ENCODE measurements at places on chromosomes 2 and 18.
A peak's percentile ranks its signal among the peaks of the same experiment; 100 is the strongest.

DNA sequence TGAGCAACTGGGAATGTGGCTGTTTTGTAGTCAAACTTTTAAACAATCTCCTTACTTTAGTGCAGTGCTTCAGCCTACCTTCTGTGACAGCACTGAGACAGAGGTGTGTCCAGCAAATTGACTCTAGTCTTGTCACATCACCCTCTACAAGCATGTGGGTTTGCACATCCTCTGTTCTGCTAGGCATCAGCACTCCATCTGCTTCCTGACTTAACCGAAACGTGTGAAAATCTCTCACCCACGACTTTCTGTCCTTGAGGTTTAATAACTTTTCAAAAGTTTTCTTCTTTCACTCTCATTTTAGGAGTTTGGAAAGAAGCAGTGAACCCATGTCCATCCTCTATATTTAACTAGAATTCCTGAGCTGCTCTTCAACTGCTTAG lies 42.6 kb downstream of the TTR start:
- no peak for DNase-seq

DNA sequence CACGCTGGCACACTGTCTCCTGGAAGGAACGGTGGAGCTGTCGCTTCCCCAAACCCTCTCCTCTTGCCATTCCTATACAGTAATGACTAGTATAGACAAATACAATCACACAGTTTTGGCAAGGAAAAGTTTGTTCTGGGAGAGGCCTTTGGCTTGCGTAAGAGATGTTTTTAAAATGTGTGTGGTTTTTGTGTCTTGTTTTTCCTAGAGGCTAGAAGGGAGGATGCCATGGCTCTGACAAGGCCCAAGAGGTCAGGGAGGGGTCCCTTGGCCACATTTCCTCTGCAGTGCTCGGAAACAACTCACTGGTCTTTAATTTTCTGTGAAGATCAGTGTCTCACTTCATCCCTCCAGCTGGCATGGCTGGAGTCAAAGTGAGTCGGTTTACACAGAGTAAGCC lies 195.9 kb downstream of the SH3RF3 start:
- DNase-seq: no peak

GRCh38 chr2:145595296-145595695 lies 1075.4 kb upstream of the ZEB2 start:
- DNase-seq: no peak

DNA sequence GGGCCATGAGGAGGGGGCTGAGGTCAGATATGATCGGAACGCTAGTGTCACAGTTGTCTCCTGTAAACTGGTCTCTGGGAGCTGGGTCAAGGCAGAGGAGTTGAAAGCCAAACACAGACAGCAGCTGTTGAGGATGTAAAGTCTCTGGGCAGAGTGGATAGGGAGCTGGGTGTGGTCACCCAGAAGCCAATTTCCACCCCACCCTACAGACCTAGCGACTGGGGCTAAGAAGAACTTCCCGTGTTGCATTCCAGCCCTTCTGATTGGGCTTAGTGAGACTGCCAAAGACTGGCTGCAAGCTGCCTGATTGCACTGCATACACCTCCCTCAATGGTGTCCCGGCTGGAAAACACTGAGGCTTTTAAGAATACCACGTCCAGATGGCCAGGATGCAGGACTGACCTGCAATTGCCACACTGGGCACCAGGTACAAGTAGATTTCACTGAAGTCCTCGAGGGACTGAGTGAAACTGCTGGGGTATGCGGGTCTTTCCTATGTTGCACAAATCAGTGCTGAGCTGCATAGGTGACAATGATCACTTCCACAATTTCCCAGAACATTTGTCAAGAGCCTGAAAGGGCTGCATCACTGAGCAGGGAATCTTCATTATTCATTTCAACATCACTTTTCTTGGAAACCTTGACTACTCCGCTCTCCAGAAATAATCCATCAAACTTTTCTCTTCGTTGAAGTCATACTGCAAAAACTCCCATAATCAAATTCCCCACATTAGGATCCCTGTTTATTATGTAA lies 43.1 kb upstream of the EML4 start:
- DNase-seq: no peak

DNA sequence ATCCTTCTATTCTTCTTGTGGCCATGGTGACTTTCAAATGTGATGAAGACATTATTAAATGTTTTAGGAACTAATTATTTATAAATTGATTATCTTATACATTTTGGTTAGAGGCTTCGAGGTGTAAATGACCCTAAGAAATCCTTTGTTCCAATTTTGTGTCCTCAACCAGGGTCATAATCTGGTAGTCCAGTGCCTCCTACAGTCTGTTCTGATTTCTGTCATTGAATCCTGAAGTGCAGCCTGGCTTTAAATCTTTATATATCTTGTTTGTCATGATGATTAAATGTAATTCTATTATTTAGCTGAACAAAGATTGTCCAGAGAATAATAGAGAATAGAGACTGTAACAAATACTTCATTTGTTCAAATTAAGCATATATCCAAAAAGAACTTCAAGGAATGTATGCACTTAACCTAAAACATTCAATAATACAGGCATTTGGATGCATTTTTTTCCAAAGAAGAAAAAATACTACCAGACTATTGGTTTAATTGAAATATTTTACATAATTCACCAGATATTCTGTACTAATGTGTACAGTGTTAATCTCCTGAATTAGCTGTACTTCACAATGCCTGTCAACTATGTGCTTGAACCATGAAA lies 89.8 kb downstream of the PRPF40A start:
- DNase-seq: peak; percentile 8

GRCh38 chr2:188306271-188306670 lies 14.6 kb downstream of the GULP1 start:
- no peak for DNase-seq

DNA sequence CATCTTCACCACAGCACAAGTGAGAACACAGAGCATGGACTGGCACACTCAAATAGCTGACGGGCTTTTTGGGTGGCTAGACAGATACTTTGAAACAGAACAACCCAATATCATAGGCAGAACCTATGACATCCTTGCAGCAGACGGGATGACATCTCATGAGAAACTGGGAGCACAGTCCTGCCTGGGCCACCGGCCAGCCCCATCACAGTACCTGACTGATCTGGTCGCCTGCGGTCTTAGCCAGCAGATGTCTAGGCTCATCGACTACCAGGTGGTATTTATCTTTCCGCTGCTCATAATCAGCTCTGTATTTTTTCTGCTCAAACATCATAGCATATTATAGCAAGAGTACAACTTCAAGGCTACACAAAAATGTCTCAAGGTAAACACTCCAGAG lies 124.3 kb downstream of the RIF1 start:
- DNase-seq: no peak

GRCh38 chr18:51051105-51051712 lies 21.2 kb downstream of the SMAD4 start:
- DNase-seq: no peak

- no peak for DNase-seq
Observed at GRCh38 chr2:212423089-212423488, 115.5 kb downstream of the ERBB4 start.

DNA sequence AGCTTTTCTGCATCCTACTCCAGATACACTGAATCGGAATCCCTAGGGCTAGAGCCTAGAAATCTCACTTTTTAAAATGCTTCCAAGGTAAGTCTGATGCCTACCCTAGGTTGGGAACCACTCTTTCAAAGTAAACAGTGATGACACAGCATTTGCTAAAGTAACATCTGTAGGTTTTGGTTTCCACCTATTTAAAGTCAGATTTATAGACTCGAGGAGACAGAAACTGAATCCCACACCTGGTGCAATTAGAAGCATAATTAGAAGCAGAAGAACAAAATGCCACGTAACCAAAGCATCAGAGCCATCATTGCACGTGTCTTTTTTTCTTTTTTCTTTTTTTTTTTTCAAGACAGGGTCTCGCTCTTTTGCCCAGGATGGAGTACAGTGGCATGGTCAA lies 40.9 kb downstream of the PDK1 start:
- no peak for DNase-seq

DNA sequence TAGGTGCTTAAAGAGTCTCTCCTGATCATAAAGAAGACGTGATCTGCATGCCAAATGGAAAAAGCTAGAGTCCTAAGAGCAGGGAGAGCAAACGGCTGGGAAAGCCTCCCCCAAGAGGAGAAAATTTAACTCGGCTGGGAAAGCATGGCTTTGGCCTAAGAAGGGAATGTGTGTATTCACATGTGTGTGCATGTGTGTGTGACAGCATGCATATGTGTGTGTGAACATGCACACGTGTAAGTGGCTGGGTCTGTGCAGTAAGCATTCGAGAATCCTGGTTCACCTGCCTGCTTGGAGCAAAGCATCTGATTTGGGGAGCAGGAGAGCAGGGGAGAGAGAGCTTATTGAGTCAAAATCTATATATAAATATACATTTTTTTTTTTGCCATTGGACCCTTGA lies 30.1 kb upstream of the BCL11A start:
- DNase-seq: no peak

GRCh38 chr2:127161176-127162136 lies 54.5 kb upstream of the BIN1 start:
- DNase-seq: no peak

GRCh38 chr2:191946471-191947182 lies 99.7 kb upstream of the CAVIN2 start:
- no peak for DNase-seq

GRCh38 chr2:24873619-24874018 lies 46.4 kb downstream of the ADCY3 start:
- no peak for DNase-seq

DNA sequence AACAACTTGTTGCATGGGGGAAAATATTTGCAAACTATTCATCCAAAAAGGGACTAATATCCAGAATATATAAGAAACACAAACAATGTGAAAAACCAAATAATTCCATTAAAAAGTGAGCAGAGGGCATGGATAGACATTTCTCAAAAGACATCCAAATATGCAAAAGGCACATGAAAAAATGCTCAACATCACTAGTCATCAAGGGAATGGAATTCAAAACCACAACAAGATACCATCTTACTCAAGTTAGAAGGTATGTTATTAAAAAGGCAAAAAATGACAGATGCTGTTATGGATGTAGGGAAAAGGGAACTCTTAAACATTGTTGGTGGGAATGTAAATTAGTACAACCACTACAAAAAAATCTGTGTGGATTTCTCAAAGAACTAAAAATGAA lies 396.5 kb downstream of the CCDC85A start:
- no peak for DNase-seq

DNA sequence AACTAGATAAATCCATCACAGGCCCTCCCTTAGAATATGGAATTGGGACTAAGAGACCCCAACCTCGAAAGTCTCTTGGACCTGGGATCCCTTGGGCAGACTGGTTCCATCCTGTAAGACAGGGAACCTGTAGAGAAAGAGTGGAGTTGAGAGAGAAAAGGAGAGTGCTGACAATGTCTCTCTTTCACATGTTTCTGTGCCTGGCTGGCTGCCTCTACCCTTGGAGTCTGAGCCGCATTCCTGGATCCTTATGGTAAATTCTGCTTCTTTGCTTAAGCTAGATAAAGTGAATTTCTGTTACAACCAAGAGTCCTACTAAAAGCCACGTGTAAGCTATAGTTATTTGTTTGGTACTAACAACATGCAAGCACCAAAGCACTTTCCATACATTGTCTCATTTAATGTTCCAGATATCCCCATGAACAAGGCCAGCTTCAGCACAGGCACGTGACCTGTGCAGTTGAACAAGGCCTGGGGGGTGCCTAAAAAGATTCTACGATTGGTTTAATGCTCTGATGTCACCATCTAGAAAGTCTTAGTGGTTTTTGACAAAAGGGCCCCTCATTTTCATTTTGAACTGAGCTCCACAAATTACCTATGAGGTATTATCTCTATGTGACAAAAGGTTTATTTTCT lies 2.1 kb upstream of the PUM2 start:
- no peak for DNase-seq

DNA sequence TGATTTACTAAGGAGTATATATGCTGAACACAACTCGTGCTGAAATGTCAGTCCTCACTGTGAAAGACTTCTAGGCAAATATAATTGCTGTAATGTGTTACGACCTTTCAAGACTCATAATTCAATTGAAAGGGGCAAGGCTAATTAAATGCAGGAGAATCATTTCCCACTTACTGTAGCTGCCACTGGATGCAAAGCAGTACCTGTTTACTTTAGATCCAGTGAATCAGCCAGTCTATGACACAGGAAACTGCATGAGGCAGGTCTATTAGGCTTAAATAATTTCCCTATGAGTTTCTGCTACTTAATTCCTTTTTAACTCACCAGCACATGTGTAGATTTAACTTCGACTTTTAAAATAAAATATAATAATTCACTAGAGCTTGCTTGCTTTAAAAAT lies 125.6 kb downstream of the CTNNA2 start:
- DNase-seq: no peak

GRCh38 chr2:49903471-49903870 lies 749.2 kb upstream of the FSHR start:
- DNase-seq: no peak

GRCh38 chr2:207395535-207396251 lies 134.1 kb upstream of the CREB1 start:
- DNase-seq: no peak

DNA sequence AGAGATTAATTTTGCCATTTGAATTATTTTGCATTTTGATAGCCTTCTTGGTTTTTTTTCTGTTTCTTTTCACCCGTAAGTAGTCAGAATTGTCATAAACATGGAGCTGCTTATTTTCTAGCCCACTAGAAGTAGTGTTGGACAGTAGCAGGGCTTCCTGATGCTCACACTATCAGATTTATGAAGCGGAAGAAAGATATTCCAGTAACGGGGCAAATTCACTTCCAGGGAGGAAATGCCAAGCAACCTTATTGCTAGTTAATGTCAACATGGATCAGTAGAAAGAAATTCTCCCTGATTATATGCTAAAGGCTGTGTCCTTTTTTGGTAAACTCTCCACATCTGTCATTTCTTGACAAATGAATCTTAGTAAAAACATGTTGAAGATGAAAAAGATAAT lies 19.2 kb upstream of the ADAM23 start:
- no peak for DNase-seq

DNA sequence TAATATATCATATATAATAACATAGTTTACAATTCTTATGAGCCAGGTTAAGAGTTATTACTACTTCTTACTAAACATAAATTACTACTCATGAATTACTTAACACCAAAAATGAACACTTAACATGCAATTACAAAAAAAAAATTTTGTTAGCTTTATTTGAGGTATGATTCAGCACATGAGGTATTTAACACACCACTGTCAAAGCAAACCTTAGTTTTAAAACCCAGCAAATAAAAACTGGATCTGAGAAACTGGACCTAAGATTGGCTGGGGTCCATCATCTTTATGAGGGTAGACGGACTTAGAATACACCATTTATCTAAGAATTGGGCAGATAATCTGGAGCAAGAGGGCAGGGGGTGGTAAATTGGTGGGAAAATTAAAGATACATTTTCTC lies 81.8 kb upstream of the CREB1 start:
- no peak for DNase-seq
